ENCODE measurements at places on chromosomes 6 and 20.
A peak's percentile ranks its signal among the peaks of the same experiment; 100 is the strongest.

GRCh38 chr6:43708860-43709653 lies 21.5 kb upstream of the MRPS18A start:
- DNase-seq: no peak

GRCh38 chr6:12075067-12075563 lies 63.0 kb downstream of the HIVEP1 start:
- DNase-seq: no peak

- DNase-seq: peak; percentile 52
These were observed 60.9 kb upstream of the MC3R start for GRCh38 chr20:56187534-56188165.

GRCh38 chr20:35561268-35561667 lies 19.4 kb downstream of the ERGIC3 start:
- DNase-seq: peak; percentile 75
